ENCODE measurements at places on chromosomes 13 and 19.

DNA sequence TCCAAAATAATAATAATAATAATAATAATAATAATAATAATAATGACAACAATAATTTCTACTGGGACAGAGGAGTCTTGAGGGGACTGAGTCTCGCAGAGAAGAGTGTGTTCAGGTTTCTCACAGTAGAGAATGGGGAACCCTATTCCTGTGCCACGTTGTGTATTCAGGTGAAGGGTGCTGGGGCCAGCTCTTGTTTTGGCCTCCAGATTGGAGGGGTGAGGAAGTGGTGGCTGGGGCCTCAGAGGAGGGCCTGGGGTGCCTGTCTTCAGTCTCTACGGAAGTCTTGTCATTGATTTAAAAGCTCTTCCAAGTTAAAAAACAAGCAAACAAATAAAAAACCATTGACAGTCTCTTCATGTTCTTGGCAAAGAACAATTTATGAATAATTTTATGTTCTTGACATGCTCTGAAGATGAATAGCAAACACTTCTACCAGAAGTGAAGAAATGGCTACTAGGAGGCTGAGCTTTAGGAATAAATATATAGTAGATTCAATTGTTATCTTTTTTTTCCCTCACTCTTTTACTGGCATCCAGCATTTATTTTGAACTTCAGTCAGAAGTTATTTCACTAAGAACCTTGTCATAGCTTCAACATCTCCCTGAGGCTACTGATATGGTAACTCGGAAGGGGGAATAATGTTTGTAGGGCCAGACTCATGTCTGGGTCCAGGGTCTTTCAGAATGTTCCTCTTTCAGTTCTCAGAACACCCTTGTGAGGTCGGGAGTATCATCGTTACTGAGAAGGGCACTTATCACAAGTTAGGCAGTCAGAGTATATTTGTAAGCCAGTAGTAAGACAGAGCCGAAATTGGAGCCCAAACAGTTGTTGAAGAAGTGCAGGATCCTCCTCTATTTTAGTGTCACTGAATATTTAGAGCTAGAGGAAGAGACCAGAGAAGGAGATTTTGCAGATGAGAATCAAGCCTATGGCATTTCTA lies 13.1 kb downstream of the LRCH1 start:
- DNase-seq, result no peak

- DNase-seq, result no peak
Measured at GRCh38 chr19:32018014-32018413, 327.4 kb upstream of the ZNF507 start.

DNA sequence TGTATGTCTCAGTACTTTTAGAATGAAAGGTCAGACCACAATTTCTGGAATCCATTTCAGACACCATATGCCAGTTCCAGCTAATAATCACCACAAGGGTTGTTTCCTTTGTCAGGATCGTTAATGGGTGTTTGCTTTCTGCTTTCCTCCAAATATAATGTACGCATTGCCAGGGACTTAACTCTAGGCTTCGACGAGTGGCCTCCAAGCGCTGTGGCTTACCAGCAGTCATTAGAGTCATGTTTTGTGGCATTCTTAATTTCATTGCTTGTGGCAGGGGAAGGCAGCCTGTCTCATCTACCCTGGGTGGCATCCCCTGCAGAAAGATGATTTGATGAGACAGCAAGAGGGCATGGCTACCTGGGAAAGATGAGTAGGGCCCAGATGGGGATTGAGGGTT lies 22.5 kb downstream of the SAFB start:
- DNase-seq, result no peak

GRCh38 chr13:114229506-114229905 lies 5.2 kb upstream of the CDC16 start:
- DNase-seq, result no peak

DNA sequence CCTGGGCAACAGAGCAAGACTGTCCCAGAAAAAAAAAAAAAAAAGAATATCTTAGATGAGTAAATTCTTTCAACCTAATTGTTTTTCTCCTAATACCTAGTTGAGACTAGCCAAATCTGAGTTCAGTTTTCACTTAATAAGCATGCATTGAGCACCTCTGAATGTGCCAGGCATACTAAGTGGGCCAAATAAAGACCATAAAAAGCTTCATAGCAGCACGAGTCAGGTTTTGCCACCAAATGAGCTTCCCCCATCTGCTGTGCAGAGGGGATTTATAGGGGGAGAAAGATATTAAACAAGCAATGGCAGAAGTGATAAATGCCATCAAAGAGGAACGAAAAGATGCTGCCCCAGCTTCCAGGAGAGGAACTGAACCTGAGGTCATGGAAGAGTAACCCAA lies 11.4 kb downstream of the THSD1 start:
- DNase-seq, result no peak

- no peak for DNase-seq
Measured at GRCh38 chr19:4910594-4911281, 1.4 kb downstream of the UHRF1 start.

- no peak for DNase-seq
Measured at GRCh38 chr19:43332058-43332922, 21.2 kb upstream of the CD177 start.

DNA sequence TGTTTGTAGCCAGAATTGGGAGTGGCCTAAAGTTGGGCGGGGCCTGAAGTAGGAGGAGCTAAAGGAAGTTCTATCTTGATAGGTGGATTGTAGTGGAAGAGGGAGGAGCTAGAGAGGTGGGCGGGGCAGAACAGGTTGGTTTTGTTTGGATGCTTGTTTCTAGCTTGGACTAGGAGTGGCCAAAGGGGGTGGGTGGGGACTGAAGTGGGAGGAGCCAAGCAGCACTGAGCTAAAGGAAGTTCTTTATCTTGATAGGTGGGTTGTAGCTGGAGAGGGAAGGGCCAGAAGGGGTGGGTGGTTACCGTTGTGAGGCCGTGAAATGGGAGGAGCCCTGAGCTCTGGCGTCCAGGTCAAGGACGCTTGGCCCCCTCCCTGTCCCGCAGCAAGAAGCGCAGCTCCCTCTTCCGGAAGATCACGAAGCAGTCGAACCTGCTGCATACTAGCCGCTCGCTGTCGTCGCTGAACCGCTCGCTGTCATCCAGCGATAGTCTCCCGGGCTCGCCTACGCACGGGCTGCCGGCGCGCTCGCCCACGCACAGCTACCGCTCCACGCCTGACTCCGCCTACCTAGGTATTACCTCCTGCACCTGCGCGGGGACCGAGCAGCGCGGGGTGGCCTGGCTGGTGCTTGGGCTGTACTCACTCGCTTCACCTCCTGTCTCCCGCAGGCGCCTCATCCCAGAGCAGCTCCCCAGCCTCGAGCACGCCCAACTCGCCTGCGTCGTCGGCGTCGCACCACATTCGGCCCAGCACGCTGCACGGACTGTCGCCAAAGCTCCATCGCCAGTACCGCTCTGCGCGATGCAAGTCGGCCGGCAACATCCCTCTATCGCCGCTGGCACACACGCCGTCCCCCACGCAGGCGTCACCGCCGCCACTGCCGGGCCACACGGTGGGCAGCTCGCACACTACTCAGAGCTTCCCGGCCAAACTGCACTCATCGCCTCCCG lies 8.0 kb downstream of the DNASE2 start:
- DNase-seq, result peak; percentile 52

DNA sequence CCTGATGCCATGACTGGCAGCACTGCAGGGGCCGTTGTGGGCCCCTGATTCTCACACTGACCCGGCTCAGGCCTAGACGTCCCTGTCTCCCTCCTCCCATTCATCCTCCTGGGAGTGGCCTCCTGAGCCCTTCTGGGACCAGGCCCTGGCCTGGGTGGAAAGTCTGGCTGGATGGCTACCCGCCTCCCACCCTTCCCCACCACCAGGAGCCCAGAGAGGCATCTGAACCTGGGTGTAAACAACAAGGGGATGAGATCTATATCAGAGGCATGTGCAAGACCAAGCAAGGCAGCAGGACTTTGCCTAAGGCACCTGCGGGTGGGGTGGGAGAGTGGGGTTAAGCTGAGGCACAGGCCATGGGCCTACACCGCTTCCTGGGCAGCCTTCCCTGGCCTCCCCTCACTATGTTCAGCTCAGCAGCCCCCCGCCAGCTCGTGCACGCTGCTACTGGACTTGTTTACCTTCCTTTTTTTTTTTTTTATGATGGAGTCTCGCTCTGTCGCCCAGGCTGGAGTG lies 22.0 kb upstream of the ASPDH start:
- no peak for DNase-seq

DNA sequence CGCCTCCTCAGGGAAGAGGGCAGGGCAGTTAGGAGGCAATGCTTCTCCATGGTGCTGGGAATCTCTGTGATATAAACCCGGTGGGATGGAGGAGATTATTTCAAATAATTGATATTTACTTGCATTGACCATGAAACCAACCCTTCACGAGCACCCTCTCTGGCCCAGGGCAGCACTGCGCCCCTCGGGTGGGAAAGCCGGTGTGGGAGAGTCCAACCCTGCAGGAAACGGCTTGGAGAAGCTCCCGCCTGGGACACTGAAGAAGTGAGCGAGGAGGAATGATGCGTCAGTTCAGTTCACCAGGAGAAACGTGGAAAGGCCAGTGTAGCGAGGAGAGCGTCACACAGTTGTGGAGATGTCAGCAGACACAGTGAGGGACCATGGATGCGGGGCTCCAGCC lies 99.9 kb downstream of the COL4A2 start:
- DNase-seq, result no peak

- DNase-seq, result no peak
Measured at GRCh38 chr19:33638167-33639034, 16.6 kb downstream of the CHST8 start.

- no peak for DNase-seq
Measured at GRCh38 chr19:1085676-1086442, 9.3 kb downstream of the POLR2E start.

- DNase-seq, result no peak
Measured at GRCh38 chr19:34243876-34244578, 10.3 kb upstream of the GARRE1 start.

- no peak for DNase-seq
Measured at GRCh38 chr13:45410466-45410865, 7.7 kb downstream of the SLC25A30 start.

DNA sequence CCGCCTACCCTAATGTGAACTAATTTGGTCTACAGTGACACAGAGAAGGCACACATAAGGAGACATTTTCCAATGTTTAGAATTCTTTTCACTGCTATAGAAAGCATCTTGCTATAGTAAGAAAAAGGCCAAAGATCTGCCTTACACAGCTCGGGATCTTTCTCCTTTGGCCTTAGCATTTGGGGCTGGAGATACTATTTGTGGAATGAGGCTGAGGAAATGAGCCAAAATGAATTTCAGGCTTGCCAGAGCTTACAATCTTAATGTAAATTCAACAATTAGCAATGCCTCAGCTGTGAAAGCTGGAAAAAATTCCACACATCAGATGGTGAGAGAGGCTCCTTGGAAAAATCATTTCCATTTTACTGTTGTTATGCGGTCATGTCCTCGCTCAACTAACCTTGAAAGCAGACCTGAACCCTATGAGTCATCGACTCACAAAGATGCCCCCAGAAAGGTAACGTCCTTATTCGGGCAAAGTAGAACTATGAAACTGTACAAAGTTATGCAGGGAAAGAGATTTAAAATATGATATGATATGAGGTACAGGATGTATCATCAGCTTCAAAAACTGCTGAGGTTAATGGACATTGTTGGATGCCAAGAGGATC lies 324.5 kb upstream of the NBEA start:
- no peak for DNase-seq

DNA sequence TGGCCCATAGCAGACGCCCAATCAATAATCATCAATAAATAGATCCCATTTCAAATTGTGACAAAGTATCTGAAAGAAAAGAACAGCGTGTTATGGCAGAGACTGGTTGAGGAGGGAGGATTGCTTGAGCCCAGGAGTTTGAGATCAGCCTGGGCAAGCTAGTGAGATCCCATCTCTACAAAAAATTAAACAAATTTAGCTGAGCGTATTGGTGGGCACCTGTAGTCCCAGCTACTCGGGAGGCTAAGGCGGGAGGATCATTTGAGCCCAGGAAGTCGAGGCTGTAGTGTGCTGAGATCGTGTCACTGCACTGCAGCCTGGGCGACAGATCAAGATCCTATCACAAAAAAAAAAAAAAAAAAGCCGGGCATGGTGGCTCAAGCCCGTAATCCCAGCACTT lies 6.4 kb upstream of the GNA11 start:
- no peak for DNase-seq

DNA sequence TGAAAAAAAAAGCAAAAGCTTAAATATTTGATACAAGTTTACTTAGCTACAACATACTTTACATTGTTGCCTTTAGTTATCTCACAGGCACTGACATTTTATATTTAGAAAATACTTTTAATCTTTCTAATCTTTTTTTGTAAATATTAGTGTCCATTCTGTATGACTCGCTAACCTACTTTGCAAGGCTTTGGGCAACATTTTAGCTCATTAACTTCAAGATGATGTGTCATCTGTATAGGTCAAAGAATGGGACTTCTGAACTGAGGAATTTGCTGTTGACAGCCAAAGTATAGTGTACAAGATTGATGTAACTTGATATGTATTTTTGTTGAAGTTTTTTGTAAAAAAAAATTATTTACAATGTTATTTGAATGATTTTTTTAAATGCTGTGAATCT lies 2.7 kb upstream of the C1QTNF9 start:
- DNase-seq, result no peak

GRCh38 chr19:18780081-18780480 lies 11.0 kb downstream of the COMP start:
- DNase-seq, result no peak

DNA sequence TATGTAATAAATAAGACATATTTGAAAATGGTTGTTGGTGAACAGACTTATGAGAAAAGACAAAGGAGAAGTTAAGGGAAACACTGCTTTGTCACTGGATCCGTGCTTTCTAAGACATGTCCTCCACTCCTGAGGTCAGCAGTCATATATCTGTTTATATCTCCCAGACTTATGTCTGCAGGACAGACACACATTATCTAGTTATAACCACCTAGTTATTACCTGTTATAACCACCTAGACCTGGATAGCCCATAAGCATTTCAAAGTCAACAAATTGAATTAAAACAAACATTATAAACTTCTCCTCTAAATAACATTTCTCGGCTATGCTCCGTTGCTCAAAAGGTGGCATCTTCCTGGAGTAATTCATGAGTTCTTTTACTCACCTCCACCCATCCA lies 96.4 kb downstream of the SPRY2 start:
- DNase-seq, result no peak

GRCh38 chr19:13064092-13064489 lies 38.6 kb downstream of the LYL1 start:
- no peak for DNase-seq

GRCh38 chr13:46571909-46572595 lies 19.1 kb downstream of the LRCH1 start:
- no peak for DNase-seq

GRCh38 chr13:98915981-98916380 lies 61.9 kb downstream of the DOCK9 start:
- no peak for DNase-seq
